Activated T-cell treated with anti-CD3 and anti-CD28 coated beads, Interleukin-2, amount 50 U/mL, for 1 hour (primary cell): ENCODE measurements at places on chromosomes 7 and 10.

GRCh38 chr10:48744587-48744986 is 59.9 kb downstream of the WDFY4 start:
- DNase-seq, result no peak

GRCh38 chr10:88949912-88950837 is 2.4 kb downstream of the ACTA2 start:
- no peak for DNase-seq

DNA sequence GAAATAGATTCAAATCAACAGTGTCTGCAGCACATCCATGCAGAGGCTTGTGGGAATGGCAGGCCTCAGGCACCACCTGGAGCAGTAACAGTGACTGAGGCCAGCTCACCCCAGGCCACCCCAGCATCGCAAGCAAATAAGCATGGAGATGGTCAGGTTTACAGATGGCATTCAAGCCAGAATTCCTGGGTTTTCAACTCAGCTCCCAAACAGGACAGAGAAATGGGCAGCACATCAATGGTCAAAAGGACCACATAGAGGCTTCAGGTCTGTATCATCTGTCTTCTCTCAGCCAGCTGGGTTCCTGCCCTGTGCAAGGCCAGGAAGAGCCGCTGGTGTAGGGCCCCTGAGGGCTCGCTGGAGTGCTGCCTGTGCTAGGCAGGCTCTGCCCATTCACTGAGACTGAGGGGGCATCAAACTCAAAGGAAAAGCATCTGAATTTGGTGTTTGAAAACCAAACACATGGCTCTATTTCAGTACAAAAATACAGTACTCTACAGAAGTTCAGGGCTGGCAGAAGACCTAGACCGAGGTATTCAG is 112.5 kb downstream of the KMT2E start:
- DNase-seq, result no peak

- no peak for DNase-seq
Observed at GRCh38 chr7:44391746-44392617, 66.6 kb upstream of the CAMK2B start.

- no peak for DNase-seq
Observed at GRCh38 chr7:14839307-14839706, 63.2 kb downstream of the DGKB start.

DNA sequence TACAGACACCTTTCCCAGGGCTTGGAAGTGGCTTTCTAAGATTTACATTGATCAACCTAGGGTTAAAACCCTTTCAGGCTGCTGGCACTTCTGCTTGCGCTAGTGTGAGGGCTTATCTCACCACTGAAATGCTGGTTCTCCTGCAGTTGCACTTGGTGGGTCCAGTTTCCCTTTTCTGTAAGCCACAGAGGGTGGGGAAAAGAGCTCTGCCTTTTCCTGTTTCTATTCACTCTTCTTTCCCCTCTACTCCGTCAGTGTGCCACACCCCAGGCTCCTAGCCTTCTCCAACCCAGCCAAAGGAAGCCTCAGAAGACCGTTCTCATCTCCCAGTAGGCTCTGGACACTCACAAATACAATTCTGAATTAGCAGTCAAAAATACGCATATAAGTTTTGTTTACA is 19.0 kb upstream of the CAPZA2 start:
- DNase-seq, result no peak

GRCh38 chr7:135666156-135666555 is 3.8 kb downstream of the STMP1 start:
- no peak for DNase-seq

- DNase-seq, result no peak
Observed at GRCh38 chr10:124660404-124661125, 83.6 kb downstream of the FAM53B start.

GRCh38 chr7:142785841-142786250 is 15.1 kb downstream of the PRSS2 start:
- DNase-seq, result peak; percentile 74
